ENCODE measurements at places on chromosomes 13 and 19. TPM values are rescaled to one million over a fixed set of nuclear protein-coding genes. Genes with fewer than 3 reads are reported as not detected.
A peak's percentile ranks its signal among the peaks of the same experiment; 100 is the strongest.

- no peaks in the 10 kb centered on the region for H3K27me3 ChIP-seq
- no peak overlapping the region for H3K4me3 ChIP-seq
- no peaks in the 10 kb centered on the region for H3K36me3 ChIP-seq
Observed at GRCh38 chr19:19111136-19111835, 27.0 kb downstream of the TMEM161A start.

- no peaks in the 10 kb centered on the region for H3K27me3 ChIP-seq
- peaks cover 12% of the 10 kb centered on the region for H3K36me3 ChIP-seq
- no peak for DNase-seq
- H3K4me1 ChIP-seq: peaks cover 10% of the 10 kb centered on the region
- H3K4me3 ChIP-seq: no peak overlapping the region
Observed at GRCh38 chr19:18464646-18465045, 26.7 kb upstream of the ISYNA1 start.

DNA sequence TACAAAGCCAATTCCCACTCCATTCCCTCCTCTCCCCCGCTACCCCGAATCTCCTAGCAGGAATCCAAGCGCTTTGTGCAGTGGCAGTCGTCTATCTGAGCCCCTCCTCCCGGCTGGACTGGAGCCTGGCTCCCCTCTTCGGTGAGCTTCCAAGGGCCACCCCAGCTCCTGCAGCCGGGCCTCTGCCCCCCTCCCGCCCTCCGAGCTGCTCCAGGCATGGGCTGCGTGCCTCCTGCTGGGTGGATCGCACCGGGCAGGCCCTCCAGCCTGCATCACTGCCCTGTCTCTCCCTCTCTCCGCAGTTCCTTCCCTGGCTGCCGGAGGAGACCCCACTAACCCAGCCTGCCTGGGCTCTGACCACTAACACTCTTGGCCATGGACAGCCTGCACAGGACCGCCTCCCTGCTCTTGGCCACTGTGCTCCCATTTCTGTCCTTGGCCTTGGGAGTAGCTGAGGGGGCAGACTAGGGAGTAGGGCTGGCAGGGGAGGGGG lies 12.9 kb upstream of the LENG8 start:
- H3K36me3 ChIP-seq: peaks cover 6% of the 10 kb centered on the region
- no peak for DNase-seq

DNA sequence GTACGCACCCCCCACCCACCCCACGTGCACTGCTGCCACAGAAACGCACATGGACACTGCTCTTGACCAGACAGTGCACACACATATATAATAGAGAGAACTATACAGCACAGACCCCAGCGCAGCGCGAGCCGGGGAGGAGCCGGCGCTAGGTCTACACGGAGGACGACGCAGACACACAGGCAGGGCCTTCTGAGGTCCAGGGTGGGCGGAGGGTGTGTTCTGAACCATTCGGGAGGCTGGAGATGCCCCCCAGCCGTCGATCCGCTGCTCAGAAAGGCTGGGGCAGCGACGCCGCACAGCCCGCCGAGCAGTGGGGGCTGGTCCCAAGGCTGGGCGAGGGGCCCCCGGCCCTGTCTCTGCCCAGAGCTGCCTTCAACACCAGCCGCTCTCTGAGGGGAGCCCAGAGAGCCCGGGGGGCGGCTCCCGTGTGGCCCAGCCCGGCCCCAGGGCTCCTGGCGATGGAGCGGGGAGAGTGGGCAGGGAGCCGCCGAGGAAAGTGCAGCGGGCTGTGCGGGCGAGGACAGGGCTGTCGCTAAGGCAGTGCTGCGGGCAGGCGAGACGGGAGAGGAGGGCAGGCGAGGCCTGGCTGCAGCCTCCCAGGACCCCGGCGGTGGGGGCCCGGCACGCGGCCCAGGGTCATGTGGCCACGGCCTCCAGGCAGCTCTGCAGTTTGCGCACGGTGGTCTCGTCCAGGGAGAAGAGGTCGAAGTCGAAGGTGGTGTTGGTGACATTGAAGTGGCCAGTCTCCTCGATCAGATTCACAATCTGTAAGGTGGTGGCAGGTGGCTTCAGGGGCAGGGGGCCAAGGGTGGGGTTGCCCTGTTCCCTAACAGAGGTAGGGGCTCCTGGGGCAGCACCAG lies 67.1 kb downstream of the MLLT1 start:
- no peak overlapping the region for H3K27ac ChIP-seq
- H3K36me3 ChIP-seq: no peaks in the 10 kb centered on the region
- H3K4me3 ChIP-seq: no peak overlapping the region

GRCh38 chr13:110358381-110358780 lies 51.3 kb downstream of the COL4A2 start:
- no peaks in the 10 kb centered on the region for H3K4me1 ChIP-seq
- H3K27ac ChIP-seq: no peak overlapping the region
- peaks cover 10% of the 10 kb centered on the region for H3K27me3 ChIP-seq

DNA sequence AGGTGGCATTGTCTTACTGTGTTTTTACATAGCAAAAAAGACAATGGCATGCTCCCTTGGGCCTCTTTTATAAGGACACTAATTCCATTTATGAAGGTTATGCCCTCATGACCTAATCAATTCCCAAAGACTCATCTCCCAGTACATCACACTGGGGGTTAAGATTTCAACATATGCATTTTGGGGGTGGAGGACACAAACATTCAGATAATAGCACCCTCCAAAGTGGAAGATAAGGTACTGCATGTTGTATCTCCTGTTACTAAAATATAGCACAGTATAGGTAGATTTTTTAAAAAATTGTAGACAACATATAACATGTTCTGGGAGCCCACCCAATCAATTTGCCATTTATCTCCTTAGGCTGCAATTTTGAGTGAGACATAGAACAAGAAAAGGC lies 221.2 kb downstream of the LIG4 start:
- no peaks in the 10 kb centered on the region for H3K4me1 ChIP-seq
- H3K27ac ChIP-seq: no peak overlapping the region
- H3K27me3 ChIP-seq: no peaks in the 10 kb centered on the region

GRCh38 chr13:32877491-32877890 lies 138.7 kb upstream of the KL start:
- H3K4me3 ChIP-seq: no peak overlapping the region
- peaks cover 8% of the 10 kb centered on the region for H3K4me1 ChIP-seq
- H3K36me3 ChIP-seq: peaks cover 2% of the 10 kb centered on the region
- DNase-seq: no peak

- peaks cover 5% of the 10 kb centered on the region for H3K4me1 ChIP-seq
- H3K27me3 ChIP-seq: peaks cover 3% of the 10 kb centered on the region
- H3K36me3 ChIP-seq: no peaks in the 10 kb centered on the region
- no peak for DNase-seq
Observed at GRCh38 chr13:94351292-94351990, 128.0 kb downstream of the DCT start.

DNA sequence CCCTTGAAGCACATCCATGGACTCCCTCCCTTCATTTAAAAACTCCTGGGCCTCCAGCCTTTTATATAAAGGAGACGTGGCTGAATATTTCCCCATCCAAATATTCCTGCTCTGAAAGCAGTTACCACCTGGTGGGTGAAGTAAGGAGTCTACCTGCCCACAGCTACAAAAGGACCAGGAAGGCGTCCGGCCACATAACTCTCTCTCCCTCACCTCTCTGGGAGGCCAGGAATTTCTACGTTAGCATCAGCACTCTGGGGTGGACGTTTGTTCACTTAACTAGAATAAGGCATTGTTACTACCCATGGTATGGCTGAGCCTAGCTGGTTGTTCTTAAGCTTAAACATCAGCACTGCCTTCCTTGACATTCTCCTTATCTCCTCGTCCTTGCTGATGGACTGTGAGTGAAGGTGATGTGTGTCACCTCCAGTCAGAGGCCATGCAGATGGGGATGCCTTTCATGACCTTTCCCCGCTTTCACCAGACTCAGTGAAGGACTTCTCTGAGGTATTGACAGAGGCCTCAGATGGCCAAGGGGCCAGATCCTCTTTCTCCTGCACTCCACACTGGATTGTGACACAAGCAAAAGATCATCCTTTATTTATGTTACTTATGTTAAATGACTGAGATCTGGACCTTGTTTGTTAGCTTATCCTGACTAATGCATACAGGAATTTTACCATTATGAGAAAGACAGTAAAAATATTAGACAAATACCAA lies 22.2 kb upstream of the KPNA3 start:
- H3K27ac ChIP-seq: no peak overlapping the region
- no peak for DNase-seq
- H3K4me1 ChIP-seq: no peaks in the 10 kb centered on the region
- H3K27me3 ChIP-seq: peaks cover 24% of the 10 kb centered on the region
- no peaks in the 10 kb centered on the region for H3K36me3 ChIP-seq

GRCh38 chr13:110961959-110962358 lies 47.1 kb upstream of the ANKRD10 start:
- H3K4me1 ChIP-seq: peaks cover 7% of the 10 kb centered on the region
- no peak overlapping the region for H3K4me3 ChIP-seq
- H3K36me3 ChIP-seq: peaks cover 9% of the 10 kb centered on the region
- peaks cover 6% of the 10 kb centered on the region for H3K27me3 ChIP-seq

- no peak overlapping the region for H3K4me3 ChIP-seq
- DNase-seq: no peak
- peaks cover 1% of the 10 kb centered on the region for H3K4me1 ChIP-seq
- H3K27me3 ChIP-seq: no peaks in the 10 kb centered on the region
Observed at GRCh38 chr19:5407356-5407755, 47.9 kb upstream of the ZNRF4 start.

GRCh38 chr13:41974262-41974900 lies 13.5 kb upstream of the VWA8 start:
- no peaks in the 10 kb centered on the region for H3K27me3 ChIP-seq
- H3K27ac ChIP-seq: no peak overlapping the region
- no peaks in the 10 kb centered on the region for H3K36me3 ChIP-seq
- H3K4me3 ChIP-seq: no peak overlapping the region
- peaks cover 15% of the 10 kb centered on the region for H3K4me1 ChIP-seq

DNA sequence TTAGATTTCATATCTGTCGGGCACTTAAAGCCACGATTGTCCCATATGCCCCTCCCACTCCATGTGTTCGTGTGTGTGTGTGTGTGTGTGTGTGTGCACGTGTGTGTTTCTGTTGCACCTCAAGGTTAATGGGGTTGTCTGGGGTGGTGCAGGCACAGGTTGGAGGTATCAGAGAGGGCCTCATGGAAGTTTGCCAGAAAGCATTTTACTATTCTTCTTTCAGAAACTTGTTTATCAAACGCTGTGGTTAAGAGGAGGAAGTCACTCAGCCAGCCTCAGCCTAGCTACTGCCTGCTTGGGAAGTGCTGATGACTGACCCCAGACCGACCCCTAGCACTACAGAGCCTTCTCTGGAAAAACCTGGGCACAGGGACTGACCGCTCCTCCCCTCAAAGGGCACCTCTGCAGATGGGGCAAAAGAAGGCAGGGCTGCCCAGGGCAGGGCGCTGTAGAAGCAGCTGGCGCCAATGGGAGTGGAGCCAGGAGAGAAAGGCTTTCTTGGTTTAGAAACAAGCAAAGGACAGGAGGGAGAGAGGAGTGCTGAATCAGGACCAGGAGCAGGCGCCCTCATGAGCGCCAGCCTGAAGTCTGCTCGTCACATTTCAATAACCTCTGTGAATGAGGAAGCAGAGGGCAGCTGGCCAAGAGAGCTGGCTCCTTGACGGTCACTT lies 3.9 kb downstream of the SIAH3 start:
- H3K27ac ChIP-seq: peak overlapping the region; percentile 68
- no peaks in the 10 kb centered on the region for H3K36me3 ChIP-seq
- H3K4me3 ChIP-seq: peak overlapping the region; percentile 65
- H3K4me1 ChIP-seq: peaks cover 35% of the 10 kb centered on the region

DNA sequence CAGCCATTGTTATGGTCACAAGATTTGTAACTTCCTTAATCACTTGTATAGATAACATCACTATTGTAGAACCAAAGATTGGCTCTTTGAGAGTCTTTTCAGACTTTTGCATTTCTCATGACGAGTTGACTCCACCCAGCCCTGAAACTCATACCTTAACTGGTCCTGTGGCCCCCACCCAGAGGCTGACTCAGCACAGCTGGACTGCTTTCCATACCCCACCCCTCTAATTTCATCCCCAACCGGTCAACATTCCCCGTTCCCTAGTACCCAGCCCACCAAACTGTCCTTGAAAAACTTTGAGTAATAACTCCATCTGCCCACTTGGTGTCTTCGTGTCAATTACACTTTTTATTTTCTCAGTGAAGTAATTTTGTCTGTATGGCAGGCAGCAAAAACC lies 32.1 kb upstream of the SLITRK1 start:
- H3K27me3 ChIP-seq: no peaks in the 10 kb centered on the region
- H3K36me3 ChIP-seq: no peaks in the 10 kb centered on the region
- no peak overlapping the region for H3K4me3 ChIP-seq
- no peaks in the 10 kb centered on the region for H3K4me1 ChIP-seq
- no peak for DNase-seq
- no peak overlapping the region for H3K27ac ChIP-seq

DNA sequence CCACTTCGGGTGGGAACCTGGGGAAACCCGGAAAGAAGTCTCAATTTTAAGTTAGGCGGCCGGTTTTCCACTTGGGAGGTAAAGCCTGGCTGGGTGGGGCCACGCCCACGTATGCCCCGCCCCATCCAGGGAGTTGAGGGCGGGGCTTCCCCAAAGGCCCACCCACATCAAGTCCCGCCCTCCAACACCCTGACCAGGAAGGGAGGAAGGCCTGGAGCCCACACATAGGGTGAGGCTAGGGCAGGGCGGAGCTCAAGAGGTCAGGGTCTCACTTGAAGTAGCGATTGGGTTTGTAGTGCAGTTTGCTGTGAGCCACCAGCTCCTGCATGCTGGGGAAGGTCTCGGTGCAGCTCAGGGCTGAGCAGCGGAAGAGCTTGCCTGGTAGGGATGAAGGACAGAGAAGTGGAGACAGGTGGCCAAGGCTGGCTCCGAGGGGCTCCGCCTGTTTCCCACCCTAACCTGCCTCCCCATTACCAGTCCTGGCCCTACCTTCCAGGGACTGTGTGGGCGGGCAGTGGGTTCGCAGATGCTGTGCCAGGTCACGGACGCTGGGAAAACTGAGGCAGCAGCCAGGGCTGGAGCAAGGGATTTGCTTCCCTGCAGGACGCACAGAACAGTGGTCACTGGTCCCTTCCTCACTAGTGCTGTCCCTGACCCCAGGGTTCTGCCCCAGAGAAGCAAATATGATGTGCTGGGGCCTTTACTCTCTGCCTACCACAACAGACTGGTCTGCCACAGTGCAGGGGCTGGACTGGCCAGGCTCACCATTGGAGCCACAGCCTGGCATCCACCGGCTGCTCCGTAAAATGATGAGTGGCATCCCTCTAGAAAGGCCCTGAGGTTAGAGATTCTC lies 1.6 kb downstream of the ZNF414 start:
- peak overlapping the region; percentile 61 for H3K4me3 ChIP-seq
- DNase-seq: peak; percentile 49
- peaks cover 28% of the 10 kb centered on the region for H3K4me1 ChIP-seq
- peaks cover 7% of the 10 kb centered on the region for H3K36me3 ChIP-seq
- H3K27me3 ChIP-seq: no peaks in the 10 kb centered on the region
- H3K27ac ChIP-seq: peak overlapping the region; percentile 75

DNA sequence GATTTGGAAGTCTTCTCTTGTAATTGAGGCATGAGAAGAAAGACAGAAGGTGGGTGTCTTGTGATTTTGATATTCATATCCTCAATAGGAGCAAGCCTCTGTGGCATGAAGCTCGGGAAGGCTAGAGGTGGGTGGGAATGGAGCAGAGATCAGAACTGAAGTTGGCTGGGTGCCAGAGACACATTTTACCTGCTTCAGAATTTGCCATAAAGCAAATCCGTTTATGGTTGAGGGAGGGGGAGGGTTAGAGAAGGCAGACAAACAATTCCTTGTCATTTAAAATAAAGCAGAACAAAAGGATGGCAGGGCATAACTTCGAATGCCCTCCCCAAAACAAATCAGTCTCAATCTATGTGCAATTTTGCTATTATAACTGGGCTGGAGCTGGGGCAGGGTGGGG lies 305.9 kb downstream of the KLF5 start:
- no peak overlapping the region for H3K4me3 ChIP-seq
- no peak for DNase-seq
- no peaks in the 10 kb centered on the region for H3K36me3 ChIP-seq
- H3K27ac ChIP-seq: no peak overlapping the region

The NEK5 gene
- not detected for total RNA-seq

The NR2C2AP gene
- total RNA-seq: 29.1 TPM

The COL4A1 gene
- not detected for total RNA-seq

The KLC3 gene
- not detected for total RNA-seq

The PLPP2 gene
- not detected for total RNA-seq

The MTUS2 gene
- total RNA-seq: not detected

The ZNF610 gene
- total RNA-seq: 3.3 TPM

The NALCN gene
- total RNA-seq: not detected

Data from activated naive CD8-positive, alpha-beta T cell treated with anti-CD3 and anti-CD28 coated beads, Interleukin-2, amount 10 ng/mL, durations not matched to agents 7 days and 5 days (primary cell).